ENCODE measurements at places on chromosomes 3 and 15. TPM values are rescaled to one million over a fixed set of nuclear protein-coding genes. Genes with fewer than 3 reads are reported as not detected.

SMCO1 gene
- 0.45 TPM for total RNA-seq

DNA sequence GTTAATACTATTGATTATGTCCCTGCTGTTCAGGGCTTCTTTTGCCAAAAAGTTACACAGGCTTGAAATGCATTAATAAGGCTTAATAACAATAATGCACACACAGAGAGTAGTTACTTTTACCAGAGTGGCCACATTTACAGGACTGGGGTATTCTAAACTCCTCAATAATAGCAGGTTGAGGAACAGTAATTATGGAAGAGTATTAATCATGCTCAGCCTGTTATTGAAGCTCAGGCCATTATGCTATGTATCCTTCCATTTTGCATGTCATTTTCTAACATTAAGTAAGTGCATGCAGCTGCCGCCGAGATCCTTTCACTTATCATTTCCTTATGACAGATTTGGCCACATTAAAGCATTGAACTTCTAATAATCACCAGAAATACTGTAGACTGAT is 5.7 kb downstream of the ARRDC4 start:
- no peak for DNase-seq

DNA sequence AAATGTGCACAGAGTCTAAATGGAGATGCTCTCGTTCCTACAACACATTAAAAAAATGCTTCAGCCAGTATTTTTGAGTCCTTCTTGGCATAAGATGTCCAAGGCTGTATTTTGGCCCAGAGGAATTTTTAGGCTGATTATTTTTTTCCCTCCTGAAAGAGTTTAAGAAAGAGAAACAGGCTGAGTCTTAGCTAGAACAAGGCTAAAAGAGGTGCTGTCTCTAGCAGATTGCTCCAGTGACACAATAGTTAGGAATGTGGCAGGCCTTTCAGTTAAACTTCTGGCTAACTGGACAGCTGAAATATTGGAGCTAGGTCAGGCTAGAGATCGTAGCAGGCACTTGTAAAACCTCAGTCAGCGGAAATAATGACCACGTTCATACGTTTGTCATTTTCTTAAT is 271.4 kb upstream of the RARB start:
- peak; percentile 72 for DNase-seq

- no peak for DNase-seq
Measured at GRCh38 chr3:111750278-111750884, 108.7 kb upstream of the PHLDB2 start.

- DNase-seq, result no peak
Measured at GRCh38 chr3:136577791-136578190, 174.4 kb downstream of the STAG1 start.

DNA sequence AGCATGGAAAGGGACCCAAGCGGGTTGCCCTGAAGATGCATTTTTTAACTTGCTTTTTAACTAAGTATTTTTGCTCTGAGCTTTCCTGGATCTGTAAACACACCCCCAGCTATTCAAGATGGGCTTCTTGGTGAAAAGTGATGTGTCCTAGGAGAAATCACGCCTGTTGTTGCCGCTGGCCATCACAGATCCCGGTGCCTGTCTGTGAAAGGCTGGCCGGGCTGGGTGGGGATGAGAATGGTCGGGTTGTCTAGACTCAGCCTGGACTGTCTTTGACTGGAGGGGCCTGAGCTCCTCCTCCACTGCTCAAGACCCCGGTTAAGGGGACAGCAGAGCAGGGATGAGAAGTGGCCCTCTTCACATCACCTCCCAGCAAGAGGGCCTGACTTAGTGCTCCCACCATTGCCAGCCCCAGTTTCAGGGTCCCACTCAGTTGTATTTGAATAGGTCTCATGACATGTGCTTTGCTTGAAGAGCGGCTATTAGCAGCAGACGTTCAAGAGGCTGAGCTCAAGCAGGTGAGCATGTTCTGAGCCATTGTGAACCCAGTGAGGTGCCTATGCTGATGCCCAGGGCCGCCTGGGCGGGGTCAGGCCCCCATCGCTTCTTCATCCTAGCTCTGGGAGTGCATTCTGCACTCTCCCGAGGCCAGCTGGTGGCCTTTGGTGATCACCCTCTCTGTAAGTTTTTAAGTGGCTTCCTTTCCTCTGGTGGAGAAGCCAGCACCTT is 79.9 kb downstream of the IGF1R start:
- no peak for DNase-seq

FANCI gene
- total RNA-seq, result 22.8 TPM

TMEM207 gene
- not detected for total RNA-seq

- DNase-seq, result no peak
Measured at GRCh38 chr3:169344465-169344864, 319.0 kb downstream of the MECOM start.

SERINC4 gene
- total RNA-seq, result 0.21 TPM

SKOR1 gene
- 1.1 TPM for total RNA-seq

ASB14 gene
- not detected for total RNA-seq

Data from cardiac muscle cell (in vitro differentiated cells and primary cell).